ENCODE measurements at places on chromosomes 3 and 15. TPM values are rescaled to one million over a fixed set of nuclear protein-coding genes. Genes with fewer than 3 reads are reported as not detected.

DNA sequence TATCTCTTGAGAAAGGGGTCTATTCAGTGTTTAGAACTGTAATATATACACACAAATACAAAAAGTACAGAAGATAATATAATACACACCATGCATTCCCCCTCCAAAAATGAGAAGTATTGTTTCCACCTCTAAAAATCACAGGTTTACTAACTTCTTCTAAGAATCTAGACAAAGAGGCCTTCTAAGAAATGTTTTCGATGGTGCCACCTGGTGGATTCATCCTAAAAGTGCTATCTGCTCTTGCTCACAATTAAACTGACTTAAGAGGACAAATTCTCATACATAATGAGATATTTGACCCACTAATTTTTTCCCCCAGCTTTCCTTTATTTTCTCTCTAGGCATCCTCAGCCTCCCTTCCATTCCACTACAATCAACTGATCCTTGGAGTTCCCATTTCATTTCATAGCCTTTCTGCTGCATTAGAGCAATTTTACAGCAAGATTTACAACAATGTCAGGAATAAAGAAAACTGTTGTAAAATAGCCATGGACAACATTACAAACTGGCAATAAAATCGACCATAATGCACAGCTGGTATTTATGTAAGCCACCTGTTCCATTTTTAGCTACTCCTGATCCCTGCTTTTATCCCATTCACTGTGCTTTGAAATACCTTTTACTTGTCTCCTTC lies 124.6 kb downstream of the ARRDC4 start:
- peak; percentile 90 for DNase-seq

DNA sequence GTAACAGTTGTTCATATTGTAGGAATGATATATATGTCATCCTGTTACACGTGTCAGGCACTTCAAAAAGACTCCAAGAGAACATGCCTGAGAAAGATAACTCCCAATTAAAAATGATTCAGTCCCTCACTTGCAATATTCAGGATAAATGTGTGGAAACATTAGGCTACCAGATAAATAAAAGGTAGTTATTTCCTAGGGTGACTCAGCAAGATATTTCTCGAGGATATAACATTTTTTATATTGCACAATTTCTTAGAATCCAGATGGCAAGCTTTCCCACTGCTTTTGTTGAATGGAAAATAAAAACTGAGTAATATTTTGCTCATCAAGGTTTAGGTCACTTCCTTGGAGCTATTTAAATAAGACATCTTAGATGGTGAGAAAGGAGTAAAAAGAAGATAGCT lies 181.4 kb downstream of the GAP43 start:
- peak; percentile 91 for DNase-seq

DNA sequence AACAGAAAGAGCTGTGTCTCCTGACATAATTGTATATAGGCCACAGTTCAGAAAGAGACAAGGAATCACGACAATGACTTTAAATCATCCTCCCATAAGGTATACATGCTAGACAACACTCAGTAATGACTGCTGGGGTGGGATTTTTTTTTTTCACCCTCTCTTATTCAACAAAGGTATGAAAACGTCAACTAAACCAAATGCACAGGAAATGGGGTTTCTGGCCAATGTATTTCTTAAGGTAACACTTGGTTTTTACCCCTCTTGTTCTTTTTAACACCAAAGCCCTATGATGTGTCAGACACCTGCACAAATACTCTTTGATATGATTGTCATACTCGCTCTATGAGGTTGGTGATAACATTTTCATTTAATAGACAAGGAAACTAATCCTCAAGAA lies 78.3 kb downstream of the MCF2L2 start:
- DNase-seq: no peak

DNA sequence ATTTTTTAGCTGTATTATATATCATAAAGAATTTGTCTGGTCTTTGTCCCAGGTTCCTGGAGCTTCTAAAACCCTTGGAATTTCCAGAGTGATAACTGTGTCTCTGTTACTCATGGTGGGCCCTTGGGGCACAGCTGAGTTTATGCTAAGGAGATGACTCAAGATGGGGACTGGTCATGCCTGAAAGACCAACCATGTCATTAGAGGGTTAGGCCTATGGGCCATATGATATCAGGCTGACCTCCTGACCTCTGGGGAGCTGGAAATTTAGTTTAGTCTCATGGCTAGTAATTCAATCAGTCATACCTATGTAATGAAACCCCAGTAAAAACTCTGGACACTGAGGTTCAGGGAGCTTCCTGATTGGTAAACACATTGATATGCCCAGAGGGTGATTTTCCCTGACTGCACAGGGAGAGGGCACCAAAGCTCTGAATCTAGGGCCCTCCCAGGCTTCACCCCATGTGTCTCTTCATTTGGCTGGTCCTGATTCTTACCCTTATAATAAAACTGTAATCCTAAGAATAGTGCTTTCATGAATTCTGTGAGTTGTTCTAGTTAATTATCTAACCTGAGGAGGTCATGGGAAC lies 69.6 kb downstream of the EEFSEC start:
- no peak for DNase-seq

DNA sequence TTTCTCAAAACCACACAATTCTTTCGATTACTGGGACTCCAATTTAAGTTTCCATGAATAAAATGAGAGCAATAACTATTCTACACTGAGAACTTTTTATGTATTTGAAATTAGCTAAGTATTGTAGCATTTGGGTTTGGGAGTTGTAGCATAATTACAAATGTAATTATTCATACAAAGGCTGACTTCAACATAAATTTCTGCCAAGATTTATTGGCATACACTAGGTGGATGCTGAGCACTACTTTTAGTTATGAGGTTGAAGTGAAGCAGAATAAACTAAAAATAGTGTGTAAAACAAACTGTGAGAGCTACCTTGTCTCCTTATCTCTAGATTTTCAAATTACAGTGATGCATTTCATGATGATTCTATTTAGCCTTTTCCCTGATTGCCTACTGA lies 516.1 kb downstream of the ZNF385D start:
- DNase-seq: no peak

GRCh38 chr3:72058493-72059081 lies 273.6 kb upstream of the PROK2 start:
- no peak for DNase-seq

- no peak for DNase-seq
These were observed 215.2 kb upstream of the SGO1 start for GRCh38 chr3:20401253-20401652.

GRCh38 chr3:132445817-132446216 lies 28.5 kb downstream of the DNAJC13 start:
- peak; percentile 68 for DNase-seq

Gene ZNF660
- total RNA-seq: 2.0 TPM

Gene SLC41A3
- total RNA-seq: 65.7 TPM

Gene SPATA12
- total RNA-seq: not detected

Data from fibroblast of the aortic adventitia (primary cell).